ENCODE measurements at places on chromosomes 6 and 20.

DNA sequence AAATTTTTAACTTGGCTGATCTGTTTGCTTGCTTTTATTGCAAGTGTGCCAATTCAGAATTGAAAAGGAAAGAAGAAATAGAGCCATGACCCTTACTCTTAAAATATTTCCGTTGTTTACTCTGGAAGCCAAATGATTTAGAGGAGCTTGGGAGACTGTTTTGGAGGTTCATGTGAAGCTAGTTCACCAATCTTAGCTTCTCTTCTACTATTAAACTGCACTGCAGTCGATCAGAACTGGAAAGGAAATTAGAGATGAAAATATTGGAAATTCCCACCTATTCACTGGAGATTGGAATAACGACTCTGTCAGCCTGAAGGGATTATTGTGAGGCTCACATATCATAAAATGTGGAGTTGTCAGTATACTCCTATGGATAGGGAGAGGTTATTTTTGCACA lies 81.8 kb downstream of the MLIP start:
- DNase-seq, result no peak

DNA sequence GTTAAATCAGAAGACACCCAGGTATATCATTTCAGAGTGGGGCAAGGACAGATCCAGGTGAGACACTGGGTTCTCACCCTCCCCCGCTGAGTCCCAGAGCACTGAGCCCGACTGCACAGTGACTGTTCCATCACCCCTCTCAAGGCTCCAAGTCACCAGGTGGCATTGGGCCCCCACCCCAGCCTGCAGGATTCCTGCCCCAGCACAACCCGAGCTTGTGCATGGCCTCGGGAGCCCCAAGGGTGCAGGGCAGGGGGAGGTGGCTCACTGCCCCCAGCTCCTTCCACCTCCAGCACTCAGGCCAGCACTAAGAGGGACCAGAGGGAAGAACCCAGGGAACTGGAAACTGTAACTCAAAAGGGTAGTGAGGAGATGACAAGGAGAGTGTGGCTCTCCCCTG lies 39.3 kb upstream of the CST5 start:
- no peak for DNase-seq

GRCh38 chr20:44117296-44118184 lies 69.4 kb downstream of the JPH2 start:
- DNase-seq, result no peak

DNA sequence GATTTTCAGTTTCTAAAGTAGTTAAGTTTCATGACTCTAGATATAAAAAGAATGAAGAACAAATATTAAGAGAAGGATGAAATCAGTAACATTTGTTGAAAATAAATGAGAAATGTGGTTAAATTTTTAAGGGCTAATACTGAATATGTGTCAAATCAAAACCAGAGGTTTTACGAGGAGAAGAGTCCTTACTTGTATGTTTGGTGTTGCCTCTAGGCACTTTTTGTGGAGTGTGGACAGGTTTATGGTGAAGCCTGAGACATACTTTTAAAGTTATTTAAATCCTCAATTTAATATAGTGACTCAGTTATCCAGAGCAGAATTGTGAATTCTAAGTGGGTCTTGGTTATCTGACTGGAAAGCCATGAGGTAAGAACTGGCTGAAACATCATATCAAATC lies 68.7 kb downstream of the COL19A1 start:
- DNase-seq, result no peak

DNA sequence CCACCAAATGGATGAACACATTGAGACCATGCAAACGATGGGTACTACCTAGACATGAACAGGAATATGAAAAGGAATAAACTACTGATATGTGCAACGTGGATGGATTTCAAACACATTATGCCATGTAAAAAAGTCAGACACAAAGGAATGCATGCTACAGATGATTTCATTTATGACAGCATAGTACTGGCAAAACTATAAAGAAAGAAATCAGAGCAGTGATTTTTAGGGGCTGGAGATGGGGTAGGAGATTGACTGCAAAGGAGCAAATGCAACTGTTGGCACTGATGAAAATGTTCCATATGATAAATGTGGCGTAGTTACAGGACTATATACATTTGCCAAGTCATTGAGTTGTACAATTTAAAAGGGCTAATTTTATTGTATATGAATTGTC lies 13.4 kb upstream of the COL12A1 start:
- no peak for DNase-seq

- no peak for DNase-seq
Measured at GRCh38 chr6:77337392-77337791, 125.9 kb downstream of the HTR1B start.

GRCh38 chr20:39145921-39146320 lies 183.8 kb downstream of the DHX35 start:
- DNase-seq, result no peak

DNA sequence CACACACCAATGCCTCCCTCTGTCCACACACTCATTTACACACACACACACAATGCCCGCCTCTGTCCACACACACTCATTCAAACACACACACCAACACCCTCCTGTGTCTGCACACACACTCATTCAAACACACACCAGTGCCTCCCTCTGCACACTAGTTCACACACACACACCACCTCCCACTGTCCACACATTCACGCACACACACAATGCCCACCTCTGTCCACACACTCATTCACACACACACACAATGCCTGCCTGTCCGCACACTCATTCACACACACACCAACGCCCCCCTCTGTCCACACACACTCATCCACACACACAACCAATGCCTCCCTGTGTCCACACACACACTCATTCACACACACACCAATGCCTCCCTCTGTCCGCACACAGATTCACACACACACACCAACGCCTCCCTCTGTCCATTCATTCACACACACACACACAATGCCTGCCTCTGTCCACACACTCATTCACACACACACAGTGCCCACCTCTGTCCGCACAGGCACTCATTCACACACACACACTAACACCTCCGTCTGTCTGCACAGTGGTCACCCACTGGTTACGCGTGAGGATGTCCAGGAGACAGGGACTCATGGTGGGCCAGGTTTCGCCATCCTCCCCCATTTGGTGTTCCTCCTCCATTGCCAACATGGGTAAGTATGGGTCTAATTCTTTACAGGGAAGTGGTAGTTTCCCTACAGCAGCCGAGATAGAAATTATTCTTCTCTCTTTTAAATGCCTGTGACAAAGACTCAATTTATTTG lies 62.4 kb upstream of the THBS2 start:
- no peak for DNase-seq

GRCh38 chr20:32385541-32385940 lies 27.4 kb downstream of the ASXL1 start:
- DNase-seq, result no peak

- no peak for DNase-seq
Measured at GRCh38 chr6:151093706-151094105, 146.1 kb upstream of the AKAP12 start.

DNA sequence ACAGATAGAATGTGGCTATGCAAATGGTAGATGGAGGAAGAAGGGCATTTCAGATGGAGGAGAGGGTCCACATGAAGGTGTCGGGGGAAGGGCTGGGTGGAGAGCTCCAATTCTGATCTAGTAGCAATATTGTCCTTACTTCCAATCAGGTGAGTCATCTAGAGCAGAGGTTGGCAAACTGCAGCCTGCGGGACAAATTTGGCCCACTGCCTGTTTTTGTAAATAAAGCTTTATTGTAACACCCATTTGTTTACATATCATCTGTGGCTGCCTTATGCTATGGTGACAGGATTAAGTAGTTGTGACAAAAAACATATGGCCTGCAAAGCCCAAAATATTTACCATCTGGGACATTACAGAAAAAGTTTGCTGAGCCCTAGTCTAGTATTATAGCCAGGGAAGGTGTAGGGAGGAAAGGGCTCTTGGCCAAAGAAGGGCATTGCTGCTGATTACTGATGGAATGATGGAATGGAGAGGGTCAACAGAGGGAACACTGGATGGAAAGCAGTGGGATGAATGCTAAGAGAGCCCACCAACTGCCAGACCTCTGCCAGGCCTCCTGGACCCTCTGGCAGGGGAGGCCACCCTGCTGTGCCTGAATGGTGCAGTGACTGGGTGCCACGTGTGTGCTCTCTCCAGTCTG lies 79.8 kb downstream of the SLC22A23 start:
- DNase-seq, result no peak

- no peak for DNase-seq
Measured at GRCh38 chr6:161101517-161101916, 109.9 kb downstream of the MAP3K4 start.

DNA sequence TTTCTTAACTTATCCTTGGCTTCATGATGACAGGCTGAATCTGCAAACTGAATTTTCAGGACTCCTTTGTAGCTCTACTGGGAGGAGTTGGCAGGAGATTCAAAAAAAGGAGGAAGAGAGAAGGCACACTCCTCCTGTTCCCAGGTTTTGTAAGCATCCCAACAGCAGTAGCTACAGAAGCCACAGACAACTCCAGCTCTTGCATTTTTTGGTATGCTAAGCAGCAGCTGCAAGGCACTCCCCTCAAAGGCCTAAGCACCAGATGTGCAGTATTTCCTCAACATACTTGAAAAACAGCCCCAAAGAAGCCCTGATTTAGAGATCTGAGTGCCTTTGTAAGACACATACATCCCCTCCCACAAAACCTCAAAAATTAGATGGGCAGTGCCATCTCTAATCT lies 328.6 kb upstream of the SYNCRIP start:
- no peak for DNase-seq

DNA sequence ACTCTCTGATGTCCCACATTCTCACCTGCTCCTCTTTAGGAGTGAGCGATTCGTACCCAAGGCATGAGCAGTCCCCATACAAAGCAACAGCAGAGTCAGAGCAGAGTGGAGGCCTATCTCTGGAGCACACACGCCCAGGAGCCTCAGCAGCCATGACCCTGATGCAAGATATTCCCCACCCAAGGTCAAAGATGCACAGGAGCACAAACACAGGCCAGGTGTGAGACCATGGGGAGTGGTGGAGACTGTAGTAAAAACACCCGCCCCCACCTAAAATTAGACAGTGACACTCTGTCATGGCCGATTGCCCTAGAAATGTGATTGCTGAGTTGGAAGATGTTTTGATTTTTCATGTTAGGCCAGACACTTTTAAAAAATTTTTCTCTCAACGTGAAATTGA lies 21.4 kb downstream of the RRBP1 start:
- no peak for DNase-seq

GRCh38 chr20:31708736-31709534 lies 13.7 kb downstream of the BCL2L1 start:
- no peak for DNase-seq

DNA sequence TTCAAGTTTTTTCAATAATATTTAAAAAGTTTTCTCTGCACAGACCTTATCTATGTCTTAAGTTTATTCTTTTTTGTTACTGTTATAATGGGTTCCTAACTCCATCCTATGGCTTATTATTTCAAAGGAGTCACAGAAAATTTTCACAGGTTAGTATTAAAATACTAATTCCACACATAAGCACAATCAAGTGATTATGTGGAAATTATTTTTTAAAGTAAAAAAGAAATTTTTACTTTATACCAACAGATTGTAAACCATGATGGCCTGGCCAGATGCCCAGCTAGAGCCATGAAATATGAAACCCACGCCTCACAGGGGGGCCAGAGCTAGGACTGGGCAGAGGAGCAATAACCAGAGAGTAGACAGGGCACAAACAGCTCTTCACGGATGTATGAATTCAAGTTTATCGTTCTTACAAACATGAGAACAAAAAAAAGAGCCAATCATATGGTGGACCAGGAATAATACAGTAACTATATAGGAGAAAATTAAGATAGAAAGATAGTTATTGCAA lies 34.0 kb downstream of the NUDT3 start:
- no peak for DNase-seq

DNA sequence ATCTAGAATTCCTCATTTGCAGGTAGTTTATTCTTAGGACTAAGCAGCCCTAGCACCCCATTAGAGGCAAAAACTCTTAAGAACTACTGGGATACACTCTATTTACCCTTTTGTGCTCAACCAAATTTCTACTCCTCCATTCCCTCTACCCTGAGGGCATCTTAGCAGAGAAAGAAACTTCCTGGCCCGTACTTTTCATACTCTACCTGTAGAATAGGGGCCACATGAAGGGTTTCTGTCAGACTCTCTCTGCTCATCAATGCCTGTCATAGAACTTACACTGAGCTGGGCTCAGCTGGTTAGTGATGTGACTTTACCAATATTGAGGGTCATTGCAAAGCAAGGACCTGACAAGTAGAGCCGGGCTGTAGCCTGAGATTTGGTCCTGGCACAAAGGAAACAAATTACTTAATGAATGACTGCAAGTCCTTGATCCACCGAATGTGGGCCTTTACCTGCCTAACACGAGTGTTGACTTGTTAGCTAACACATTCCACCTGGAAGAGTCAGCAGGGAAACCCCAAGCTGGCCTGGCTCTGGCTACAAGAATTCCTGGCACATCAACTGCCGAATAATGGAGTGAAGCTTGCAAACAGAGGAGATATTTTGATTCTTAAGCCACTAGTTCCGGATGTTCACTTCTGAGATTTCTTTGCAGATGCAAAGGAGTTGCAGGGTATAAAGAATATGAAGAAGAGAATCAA lies 280.5 kb upstream of the JAG1 start:
- DNase-seq, result no peak

GRCh38 chr20:61798632-61799031 lies 267.0 kb downstream of the TAF4 start:
- DNase-seq, result no peak

GRCh38 chr6:139944976-139945375 lies 570.5 kb upstream of the CITED2 start:
- DNase-seq, result no peak

- DNase-seq, result no peak
Measured at GRCh38 chr20:46774943-46775560, 65.6 kb downstream of the SLC2A10 start.

DNA sequence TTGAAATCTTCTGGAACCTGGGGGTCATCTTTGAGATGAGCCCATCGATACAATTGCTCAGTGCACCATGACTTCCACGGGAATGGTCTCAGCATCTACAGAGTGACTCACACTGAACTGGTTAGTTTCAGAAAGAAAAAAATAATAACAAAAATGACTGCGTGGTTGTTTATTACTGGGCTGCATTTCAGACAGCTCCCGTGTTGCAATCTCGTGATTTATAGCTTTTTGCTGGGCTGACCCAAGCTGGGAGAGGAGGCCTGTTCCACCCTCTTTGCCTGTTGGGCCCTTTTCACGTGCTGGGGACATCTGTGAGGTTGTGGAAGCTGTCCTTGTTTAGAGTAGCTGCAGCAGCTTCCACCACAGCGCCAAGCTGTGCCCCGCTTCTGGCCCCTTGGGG lies 225.5 kb downstream of the BMP7 start:
- DNase-seq, result no peak

GRCh38 chr6:36277946-36278470 lies 8.1 kb downstream of the PNPLA1 start:
- no peak for DNase-seq

DNA sequence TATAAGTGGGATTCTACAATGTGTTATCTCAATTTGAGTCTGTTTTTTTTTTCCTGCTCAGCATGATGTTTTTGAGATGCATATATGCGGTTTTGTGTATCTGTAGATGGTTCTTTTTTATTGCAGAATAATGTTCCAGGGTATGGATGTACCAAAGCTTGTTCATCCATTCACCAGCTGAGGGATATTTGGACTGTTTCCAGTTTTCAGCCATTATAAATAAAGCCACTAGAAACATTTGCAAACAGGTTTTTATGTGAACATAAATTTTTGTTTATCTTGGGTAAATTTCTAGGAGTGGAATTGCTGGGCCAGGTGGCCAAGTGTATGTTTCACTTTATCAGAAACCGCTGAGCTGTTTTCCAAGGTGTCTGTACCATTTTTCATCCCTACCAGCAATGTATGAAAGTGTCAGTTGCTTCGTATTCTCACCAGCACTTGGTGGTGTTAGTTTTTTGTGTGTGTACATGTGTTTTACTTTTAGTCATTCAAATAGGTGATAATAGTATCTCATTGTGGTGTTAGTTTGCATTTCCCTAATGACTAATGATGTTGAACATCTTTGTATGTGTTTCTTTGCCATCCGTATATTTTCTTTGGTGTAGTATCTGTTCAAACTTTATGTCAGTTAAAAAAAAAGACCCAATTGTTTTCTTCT lies 124.2 kb downstream of the CEBPB start:
- no peak for DNase-seq

Measured in activated CD8-positive, alpha-beta memory T cell treated with anti-CD3 and anti-CD28 coated beads for 1 hour (primary cell).